Activated CD4-positive, CD25-positive, alpha-beta regulatory T cell treated with anti-CD3 and anti-CD28 coated beads, Interleukin-2, amount 50 U/mL, for 16 hours (primary cell): ENCODE measurements at places on chromosomes 13 and 19.
A peak's percentile ranks its signal among the peaks of the same experiment; 100 is the strongest.

GRCh38 chr13:59621773-59622172 is 542.0 kb downstream of the DIAPH3 start:
- DNase-seq, result no peak

DNA sequence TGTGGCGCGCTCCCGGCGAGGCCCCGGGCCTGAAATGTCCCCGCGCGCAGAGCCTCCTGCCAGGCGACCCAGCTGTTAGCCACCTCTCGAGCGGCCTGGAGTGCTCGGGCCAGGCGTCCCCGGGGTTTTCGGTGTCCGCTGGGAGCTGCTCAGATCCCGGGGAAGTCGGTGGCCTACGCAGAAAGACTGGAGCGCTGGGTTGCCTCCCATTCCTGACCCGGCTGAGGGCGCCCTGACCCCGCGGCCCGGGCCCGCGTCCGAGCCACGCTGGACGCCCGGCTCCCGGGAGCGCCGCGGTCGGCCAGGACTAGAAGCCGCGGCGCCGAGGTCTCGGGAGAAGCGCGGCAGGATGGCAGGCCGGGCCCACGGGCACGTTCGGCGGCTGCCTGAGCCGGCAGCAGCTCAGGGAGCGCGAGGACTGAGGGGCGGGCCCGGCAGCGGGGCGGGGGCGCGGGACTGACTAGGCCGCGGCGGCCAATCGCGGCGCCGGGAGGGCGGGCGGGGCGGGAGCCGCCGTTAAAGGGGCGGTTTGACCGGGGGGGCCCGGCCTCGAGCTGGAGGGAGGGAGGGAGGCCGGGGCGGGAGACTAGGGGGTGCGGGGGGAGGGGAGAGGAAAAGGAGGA is 1.3 kb upstream of the ZIC2 start:
- DNase-seq, result no peak

DNA sequence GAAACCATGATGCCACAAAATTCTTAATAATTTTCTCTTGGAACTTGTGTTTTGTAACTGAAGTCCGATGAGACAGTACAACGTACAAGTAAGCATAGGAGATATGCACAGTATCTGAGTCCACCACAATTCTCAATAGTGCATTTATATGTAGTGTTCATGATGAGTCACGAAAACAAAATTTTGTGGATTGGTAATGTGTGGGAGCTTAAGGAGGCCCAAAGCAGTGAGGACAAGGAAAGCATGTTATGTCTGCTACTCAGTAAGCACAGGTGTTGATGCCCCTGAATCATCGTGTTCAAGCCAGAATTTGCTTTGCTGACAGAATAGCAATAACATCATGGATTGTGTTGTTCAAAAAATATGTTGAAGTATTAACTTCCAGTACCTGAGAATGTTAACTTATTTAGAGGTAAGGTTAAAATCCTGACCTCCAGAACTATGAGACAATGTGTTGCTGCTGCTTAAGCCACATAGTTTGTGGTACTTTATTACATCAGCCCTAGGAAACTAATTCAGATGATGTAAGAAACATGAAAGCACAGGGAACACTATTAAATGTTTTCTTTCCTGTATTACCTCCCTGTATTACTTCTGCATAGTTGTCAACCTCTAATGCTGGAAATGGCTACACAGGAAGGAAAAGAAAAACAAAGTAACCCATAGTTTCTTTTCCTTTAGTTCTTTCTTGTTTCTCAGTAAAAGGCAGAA is 201.3 kb downstream of the SLITRK6 start:
- DNase-seq, result no peak

DNA sequence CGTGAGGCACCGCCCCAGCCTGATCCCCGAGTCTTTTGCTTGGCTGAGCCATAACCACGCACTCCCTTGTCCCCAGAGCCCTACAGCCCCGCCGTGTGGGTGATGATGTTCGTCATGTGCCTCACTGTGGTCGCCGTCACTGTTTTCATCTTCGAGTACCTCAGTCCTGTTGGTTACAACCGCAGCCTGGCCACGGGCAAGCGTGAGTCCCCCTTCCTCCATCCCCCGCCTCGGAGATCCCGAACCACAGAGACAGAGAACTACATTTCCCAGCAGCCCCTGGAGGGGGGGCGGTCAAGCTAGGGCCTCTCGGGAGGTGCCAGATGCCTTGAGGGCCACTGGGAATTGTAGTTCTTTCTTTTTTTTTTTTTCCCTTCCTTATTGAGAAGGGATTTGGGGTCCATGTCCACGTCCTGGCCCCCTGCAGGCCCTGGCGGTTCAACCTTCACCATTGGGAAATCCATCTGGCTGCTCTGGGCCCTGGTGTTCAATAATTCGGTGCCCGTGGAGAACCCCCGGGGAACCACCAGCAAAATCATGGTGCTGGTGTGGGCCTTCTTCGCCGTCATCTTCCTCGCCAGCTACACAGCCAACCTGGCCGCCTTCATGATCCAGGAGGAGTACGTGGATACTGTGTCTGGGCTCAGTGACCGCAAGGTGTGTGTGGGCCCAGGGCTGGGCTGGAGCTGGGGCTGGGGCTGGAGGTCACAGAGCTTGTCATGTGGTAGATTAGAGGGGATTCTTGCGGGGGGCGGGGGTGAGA is 25.9 kb downstream of the GRIN2D start:
- peak; percentile 37 for DNase-seq

DNA sequence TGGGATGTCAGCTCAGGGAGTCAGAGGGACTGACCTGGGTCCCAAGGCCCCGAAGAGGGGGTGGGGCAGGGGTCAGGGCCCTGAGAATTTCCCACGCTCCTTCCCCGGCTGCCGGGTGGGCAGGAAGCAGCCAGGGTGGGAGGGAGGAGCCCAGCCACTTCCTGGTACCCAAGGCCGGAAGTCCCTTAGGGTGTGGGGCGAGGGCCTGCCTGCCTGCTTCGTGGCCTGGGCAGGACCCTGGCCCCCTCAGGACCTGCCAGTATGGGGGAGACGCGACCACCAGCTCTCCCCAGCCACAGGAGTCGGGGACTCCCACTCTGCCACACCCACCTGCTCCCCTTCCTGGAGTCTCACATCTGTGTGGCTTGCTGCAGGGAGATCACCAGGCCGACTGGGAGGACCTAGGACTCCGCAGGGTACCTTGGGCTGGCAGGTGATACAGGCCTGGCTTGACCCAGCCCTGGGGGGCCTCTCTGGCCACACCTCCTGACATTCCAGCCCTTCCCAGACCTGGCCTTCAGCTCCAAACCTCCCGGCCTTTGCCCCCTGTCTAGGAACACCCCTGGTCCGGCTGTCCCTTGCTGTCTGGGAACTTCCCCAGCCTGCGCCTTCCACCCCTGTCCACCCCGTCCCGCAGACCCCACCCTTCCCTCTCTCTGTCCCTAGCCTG is 9.8 kb upstream of the CIRBP start:
- no peak for DNase-seq

GRCh38 chr13:50065712-50066111 is 50.5 kb downstream of the KCNRG start:
- DNase-seq, result no peak

DNA sequence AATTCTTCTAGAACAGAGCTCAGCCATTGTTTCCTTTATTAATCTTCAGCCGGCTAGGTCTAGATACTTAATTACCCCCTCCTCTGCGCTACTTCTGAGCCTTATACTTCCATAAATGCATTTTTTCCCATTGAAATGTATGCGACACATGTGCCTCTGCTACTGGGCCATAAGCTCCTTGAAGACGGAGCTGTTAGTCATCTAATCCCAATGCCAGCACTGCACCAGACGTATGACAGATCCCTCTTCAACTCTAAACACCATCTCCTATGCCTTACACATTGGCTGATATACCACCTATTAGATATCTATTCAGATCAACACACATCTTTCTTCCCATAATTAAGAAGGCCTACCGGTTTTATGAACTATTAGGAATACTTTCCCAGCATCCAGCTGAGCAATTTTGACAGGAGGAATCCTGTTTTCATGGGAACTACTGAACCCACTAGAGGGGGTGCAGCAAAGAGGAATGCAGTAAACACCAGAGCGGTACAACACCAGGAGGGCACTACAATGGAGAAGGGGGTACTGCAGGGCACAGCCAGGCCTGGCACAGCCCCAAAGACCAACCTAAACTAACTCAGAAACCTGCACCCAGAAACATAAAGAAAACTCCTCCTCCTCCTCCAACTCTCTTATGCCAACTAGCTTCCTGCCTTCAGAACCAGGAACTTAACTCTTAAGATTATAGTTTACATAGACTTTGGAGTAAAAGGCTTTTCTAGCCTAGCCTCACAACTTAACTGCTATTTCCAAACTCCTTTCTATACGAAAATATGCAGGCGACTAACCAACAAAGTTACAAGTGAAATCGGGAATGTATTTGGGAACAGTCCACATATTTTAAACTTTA is 18.7 kb downstream of the STK24 start:
- DNase-seq, result no peak

DNA sequence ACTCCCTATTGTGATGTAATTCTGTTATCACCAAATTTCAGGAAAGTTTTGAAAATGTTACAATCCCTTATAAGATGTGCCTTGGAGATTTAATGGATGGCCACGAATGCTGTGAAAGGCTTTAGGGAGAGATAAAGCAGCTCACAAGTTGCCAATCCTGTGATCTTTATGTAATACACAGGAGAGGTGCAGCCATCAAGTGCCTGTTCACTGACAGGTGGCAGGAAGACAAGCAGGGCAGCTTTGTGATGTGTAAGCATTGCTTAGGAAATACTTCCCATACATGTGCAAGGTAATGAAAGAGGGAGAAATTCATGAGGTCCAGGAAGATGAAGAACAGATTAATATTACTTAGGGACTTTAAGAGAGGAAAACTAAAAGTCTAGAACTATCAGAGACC is 628.8 kb downstream of the SLITRK6 start:
- no peak for DNase-seq

GRCh38 chr13:106714271-106714982 is 146.5 kb upstream of the ARGLU1 start:
- no peak for DNase-seq

GRCh38 chr19:53812335-53812734 is 11.8 kb downstream of the NLRP12 start:
- DNase-seq, result no peak

- DNase-seq, result no peak
Measured at GRCh38 chr19:7793493-7793892, 30.4 kb downstream of the CLEC4M start.
